Sigmoid colon (tissue), 7 donors: ENCODE measurements at places on chromosomes 12 and 14. TPM values are rescaled to one million over a fixed set of nuclear protein-coding genes. Genes with fewer than 3 reads are reported as not detected.

TAPBPL gene
- polyA plus RNA-seq: 17.1 TPM

DHRS4 gene
- polyA plus RNA-seq: 87.1 TPM

- no peaks in the 10 kb centered on the region for H3K36me3 ChIP-seq
- no peaks in the 10 kb centered on the region for H3K27me3 ChIP-seq
- no peak for DNase-seq
- H3K4me3 ChIP-seq: no peak overlapping the region
Measured at GRCh38 chr12:120680165-120680738, 6.7 kb upstream of the MLEC start.

DNA sequence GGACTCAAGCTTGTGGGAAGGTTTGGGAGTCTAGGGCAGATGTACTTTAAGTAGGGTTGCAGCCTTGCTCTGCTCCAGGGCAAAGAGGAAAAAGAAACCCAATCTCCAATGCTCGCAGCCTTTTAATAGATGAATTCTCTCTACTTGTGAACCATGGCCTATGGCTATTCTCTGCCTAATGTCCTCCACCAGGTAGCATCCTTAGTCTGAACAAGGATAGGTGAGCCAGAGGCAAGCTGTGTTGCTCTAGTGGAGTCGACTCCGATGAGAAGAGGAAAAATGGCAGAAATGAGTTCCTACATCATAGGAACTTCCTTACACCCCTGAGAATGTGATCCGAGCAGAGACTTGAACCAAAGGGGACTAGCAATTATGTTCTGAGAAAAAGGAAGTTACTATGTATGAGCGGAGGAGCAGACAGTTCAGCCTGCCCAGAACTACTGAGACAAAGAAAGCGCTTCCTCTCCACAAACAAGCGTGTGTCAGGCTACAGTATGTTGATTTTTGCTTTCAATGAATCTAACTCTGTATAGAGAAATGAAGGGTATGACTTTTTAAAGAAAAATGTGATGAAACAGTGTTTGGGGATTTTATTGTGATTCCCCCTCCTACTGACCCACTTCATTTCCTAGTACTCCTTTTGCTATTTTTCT, 153.6 kb upstream of the ARID2 start:
- DNase-seq: no peak
- H3K4me3 ChIP-seq: no peak overlapping the region
- no peaks in the 10 kb centered on the region for H3K27me3 ChIP-seq
- H3K27ac ChIP-seq: no peak overlapping the region
- H3K4me1 ChIP-seq: no peaks in the 10 kb centered on the region

- no peaks in the 10 kb centered on the region for H3K4me1 ChIP-seq
- H3K36me3 ChIP-seq: no peaks in the 10 kb centered on the region
- DNase-seq: no peak
- H3K4me3 ChIP-seq: no peak overlapping the region
- H3K27me3 ChIP-seq: no peaks in the 10 kb centered on the region
Measured at GRCh38 chr12:73991138-73991537, 546.5 kb upstream of the ATXN7L3B start.

DNA sequence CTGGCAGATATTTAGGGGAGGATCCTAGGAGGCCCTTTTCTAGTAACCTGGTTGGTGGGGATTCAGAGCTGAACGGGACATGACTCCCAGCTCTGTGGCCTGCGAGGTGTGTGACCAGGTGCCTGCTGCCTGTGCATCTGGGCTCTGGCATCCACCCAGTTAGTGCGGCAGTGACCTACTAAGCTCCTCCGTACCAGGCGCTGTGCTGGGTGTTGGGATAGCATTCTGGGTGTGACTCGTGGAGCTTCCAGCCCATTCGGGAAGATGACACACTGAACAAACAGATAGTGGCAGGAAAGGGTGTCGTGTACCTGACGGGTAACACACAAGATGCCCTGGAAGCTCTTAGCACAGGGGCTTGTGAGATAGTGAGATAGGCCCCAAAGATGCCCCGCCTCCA, 80.9 kb downstream of the ACACB start:
- no peak overlapping the region for H3K4me3 ChIP-seq
- H3K36me3 ChIP-seq: peaks cover 68% of the 10 kb centered on the region
- H3K27me3 ChIP-seq: no peaks in the 10 kb centered on the region
- H3K27ac ChIP-seq: no peak overlapping the region

DNA sequence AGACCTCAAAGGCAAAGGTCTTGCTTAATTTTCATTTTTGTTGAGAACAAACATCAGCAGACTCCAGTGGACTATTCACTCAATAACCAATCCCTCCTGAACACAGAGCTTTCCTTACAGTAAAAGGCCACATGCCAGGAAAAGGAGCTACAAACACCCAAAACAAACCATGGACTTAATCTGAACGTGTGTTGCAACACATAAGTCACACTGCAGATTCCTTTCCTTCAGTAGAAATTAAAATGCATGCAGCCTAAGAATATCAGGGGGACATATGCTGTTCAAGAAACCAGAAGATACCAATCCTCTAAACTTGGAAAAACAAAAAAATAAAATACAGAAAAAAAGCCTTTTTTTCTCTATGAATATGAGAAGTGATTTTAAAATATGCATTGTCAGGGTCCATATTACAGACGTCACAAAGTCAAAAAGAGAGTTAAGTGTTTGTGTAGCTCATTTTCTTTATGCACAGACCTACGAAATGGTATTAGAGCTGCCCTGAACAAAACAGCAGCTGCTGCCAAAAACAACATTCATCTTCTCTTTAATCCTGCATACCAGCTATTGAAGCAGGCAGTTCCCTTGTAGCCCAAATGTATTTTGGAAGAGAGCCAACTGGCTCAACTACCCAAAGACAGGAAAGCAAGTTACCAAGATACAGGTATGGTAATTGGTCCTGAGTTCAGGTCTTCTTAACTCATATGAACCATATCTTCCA, 26.2 kb downstream of the KITLG start:
- no peak overlapping the region for H3K4me3 ChIP-seq
- H3K27me3 ChIP-seq: no peaks in the 10 kb centered on the region
- H3K4me1 ChIP-seq: peaks cover 47% of the 10 kb centered on the region
- H3K27ac ChIP-seq: peak overlapping the region; percentile 67
- H3K36me3 ChIP-seq: no peaks in the 10 kb centered on the region

GRCh38 chr14:100398044-100398443, 74.9 kb downstream of the SLC25A47 start:
- peaks cover 1% of the 10 kb centered on the region for H3K4me1 ChIP-seq
- DNase-seq: no peak

DNA sequence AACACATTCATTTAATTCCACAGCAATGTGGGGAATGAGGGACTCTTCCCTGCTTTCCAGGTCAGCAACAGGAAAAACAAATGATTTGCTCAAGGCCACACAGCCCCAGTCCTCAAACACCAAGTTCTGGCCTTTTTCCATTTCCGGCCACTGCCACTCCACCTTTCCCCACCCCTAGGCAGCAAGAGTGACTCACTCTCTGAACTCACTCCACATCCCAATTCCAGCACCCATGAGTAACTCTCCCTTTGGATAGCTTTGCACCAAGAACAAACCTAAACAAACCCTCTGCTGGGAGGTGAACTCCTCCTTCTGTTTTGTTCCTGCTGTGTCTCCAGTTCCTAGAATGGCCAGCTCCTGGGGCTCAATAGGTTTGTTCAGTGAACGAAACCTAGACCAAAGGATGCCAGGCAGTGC, 30.4 kb upstream of the PLEKHG6 start:
- H3K27ac ChIP-seq: peak overlapping the region; percentile 92
- peaks cover 35% of the 10 kb centered on the region for H3K4me1 ChIP-seq
- H3K27me3 ChIP-seq: no peaks in the 10 kb centered on the region

GRCh38 chr14:100017553-100017952, 47.7 kb upstream of the EVL start:
- peaks cover 13% of the 10 kb centered on the region for H3K4me1 ChIP-seq
- H3K27me3 ChIP-seq: no peaks in the 10 kb centered on the region
- no peak for DNase-seq
- no peak overlapping the region for H3K27ac ChIP-seq
- H3K4me3 ChIP-seq: no peak overlapping the region
- no peaks in the 10 kb centered on the region for H3K36me3 ChIP-seq

DNA sequence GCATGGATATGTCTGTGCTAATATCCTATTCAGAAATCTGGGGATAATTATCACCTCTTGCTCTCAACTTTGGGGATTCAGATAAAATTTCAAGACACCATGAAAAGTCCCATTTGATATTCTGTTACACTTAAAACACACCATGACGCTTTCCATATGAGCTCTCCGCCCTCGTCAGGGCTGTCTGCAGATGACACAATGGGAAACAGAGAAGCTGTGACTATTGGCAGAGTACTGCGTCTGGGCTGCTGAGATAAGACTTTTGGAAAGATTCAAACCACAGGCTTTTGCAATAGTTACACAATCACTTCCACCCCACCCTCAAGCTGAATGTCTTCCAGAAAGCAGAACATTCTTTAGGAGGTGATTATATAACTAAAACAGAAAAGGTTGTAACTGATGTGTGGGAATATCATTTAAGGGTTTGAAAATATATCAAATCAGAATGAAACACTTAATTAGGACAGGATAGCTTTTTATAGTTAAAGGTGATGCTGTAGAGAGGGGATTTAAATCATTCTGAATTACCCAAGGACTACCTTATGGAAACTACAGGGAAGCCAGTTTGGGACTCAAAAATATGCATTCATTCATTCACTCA, 75.3 kb upstream of the TMPO start:
- H3K27me3 ChIP-seq: no peaks in the 10 kb centered on the region
- H3K4me3 ChIP-seq: no peak overlapping the region
- H3K36me3 ChIP-seq: no peaks in the 10 kb centered on the region
- peak; percentile 85 for DNase-seq
